Hematopoietic multipotent progenitor cell treated with erythropoietin and hydrocortisone succinate and interleukin-3 and kit ligand, for 8 days (in vitro differentiated cells): ENCODE measurements at places on chromosomes 7 and 10.

DNA sequence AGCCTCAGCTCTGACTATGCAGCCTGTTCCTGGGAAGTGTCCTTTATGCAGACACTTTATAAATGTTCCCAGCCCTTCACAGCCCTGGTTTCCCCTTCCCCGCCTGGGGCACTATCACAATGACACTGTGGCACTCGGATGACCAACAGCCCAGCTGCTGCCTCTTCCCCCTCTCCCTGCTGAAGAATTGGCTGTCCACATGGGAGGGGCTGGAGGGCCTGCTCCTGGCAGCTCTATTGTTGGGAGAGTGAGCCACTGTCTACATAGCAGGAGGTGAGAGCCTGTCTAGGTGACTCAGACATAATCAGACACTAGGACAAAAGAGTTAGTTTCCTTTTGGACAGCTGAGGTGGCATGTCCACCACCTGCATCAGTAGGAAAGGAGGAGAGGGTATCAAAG, 437.5 kb downstream of the PLXNA4 start:
- no peak for DNase-seq

- DNase-seq: no peak
Measured at GRCh38 chr7:47531584-47532492, 50.1 kb downstream of the TNS3 start.

DNA sequence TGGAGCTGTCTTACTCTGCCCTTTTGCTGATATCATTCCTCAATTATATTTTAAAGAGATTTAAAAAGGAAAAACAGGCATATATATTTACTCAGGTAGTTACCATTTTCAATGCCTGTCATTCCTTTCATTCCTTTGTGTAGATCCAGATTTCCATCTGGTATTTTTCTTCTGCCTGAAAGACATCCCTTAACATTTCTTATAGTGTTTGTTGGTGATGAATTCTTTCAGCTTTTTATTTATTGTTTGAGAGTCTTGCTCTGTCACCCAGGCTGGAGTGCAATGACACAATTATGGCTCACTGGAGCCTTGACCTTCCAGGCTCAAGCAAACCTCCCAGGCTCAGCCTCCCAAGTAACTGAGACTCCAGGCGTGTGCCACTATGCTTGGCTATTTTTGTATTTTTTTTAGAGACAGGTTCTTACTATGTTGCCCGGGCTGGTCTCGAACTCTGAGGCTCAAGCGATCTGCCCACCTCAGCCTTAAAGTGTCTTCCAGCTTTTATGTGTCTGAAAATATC, 5.6 kb upstream of the POM121 start:
- DNase-seq: no peak

GRCh38 chr7:92994901-92995300, 122.9 kb downstream of the SAMD9 start:
- peak; percentile 56 for DNase-seq

DNA sequence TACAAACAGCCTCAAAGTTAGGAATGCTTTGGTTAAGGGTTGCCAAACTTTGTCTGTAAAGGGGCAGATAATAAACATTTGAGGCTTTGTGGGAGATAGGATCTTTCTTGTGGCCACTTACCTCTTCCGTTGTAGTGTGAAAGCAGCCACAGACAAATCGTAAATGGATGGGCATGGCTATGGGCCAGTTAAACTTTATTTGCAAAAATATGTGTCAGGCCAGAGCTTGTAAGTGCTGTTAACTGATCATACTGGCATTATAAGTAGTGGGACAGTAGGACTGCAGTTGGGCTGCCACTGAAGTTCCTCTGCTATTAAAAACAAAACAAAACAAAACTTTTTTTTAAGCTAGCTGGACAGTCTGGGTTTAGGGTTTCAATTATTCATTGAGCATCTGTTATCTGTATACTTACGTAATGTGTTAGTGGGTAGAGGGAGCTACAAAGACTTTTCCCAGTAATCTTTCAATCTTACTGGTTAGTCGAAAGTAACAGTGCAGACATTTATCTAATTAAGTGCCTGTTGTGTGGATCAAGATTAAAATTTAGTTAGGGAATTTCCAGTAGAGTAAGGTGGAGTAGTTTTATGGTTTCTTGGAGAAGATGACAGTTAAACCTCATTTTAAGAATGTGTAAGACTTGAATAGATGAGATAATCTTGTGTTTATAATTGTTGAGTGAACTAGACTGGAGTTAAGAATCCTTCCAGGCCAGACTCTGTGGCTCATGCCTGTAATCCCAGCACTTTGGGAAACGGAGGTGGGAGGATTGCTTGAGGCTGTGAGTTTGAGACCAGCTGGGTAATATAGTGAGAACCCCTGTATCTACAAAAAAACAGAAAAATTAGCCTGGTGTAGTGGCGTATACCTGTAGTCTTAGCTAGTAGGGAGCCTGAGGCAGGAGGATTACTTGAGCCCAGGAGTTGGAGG, 100.1 kb downstream of the BTRC start:
- peak; percentile 95 for DNase-seq

DNA sequence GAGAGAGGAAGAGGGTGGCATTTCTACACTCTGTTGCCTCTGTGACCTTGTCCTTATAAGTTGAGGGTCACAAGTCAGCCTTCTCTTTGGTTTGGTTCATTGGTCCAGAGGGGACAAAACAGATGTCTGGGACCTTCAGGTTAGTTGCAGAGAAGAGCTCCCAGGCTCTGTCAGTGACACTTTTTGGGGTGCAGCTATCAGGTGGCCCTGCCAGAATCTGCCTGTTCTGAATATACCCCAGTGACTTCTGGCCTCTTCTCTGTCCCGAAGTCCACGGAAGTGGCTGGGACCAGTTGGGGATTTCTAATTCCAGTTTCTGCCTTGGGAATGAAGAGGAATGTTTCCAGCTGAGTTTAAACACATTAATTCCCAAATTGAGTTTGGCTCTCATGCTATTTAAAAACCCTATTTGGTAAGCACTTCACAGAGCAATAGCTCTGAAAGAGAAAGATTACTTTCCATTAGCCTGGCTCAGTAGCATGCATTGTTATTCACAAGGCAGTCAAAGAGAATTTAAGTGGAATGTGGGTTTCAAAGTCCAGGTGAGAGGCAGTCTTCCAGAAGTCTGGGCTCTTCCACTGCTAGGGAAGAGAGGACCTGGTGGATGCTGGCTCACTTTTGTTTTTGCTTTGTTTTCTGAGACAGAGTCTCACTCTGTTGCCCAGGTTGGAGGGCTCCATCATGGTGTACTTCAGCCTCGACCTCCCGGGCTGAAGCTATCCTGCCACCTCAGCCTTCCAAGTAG, 237.8 kb upstream of the GALNT17 start:
- DNase-seq: no peak

- no peak for DNase-seq
Measured at GRCh38 chr7:37671876-37672275, 11.7 kb upstream of the GPR141 start.

- no peak for DNase-seq
Measured at GRCh38 chr7:69526570-69526969, 71.7 kb upstream of the AUTS2 start.

DNA sequence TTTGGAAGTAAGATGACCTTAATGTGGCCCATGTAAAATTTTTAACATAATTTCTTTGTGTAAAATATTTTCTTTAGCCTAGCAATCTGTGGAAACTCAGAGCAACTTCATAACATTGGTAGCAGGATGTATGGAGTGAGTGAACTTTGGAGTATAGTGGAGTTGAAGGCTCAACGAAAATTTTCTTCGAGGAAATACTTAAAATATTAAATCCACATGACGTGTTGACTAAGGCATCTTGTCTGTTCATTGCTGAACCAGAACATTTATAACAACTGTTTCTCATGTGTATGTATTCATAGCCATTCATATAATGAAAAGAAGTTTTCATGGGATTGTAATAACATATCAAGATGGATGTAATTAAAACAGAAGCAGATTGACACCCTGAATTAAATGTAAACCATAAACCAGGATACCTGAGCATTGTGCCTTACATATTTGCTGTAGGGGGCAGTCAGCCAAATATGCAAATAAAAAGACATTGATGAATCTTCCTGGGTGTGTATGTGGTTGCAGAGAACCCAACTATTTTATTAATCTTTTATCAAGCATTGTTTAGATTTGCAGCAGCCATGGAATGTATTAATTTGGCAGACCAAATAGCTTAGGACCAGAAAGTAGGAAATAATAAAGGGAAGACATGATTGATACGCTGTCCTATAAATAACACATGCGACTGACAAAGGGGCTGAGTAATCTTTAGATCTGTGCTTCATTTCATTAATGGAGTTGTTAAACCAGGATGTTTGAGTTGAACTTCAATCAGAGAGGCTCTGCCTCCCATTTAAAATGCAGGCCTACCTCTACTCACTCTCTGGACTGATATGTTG, 11.5 kb downstream of the AUTS2 start:
- DNase-seq: no peak

DNA sequence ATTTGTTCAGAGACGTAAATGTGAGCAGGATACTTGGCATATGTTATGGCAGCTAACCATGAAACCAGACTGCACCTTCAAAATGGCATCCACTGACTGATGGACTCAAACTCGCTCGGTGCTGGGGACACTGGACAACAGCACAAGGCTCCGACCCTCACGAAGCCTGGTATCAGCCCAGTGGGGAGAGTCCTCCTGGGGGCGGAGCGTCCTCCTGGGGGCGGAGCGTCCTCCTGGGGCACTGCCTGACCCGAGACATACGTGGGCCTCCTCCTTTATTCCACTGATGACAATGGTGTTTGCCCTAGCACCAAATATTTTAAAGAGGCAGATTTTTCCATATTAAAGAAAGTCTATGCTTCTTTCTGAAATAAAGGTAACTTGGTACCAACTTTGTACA, 39.5 kb downstream of the ESYT2 start:
- DNase-seq: no peak

DNA sequence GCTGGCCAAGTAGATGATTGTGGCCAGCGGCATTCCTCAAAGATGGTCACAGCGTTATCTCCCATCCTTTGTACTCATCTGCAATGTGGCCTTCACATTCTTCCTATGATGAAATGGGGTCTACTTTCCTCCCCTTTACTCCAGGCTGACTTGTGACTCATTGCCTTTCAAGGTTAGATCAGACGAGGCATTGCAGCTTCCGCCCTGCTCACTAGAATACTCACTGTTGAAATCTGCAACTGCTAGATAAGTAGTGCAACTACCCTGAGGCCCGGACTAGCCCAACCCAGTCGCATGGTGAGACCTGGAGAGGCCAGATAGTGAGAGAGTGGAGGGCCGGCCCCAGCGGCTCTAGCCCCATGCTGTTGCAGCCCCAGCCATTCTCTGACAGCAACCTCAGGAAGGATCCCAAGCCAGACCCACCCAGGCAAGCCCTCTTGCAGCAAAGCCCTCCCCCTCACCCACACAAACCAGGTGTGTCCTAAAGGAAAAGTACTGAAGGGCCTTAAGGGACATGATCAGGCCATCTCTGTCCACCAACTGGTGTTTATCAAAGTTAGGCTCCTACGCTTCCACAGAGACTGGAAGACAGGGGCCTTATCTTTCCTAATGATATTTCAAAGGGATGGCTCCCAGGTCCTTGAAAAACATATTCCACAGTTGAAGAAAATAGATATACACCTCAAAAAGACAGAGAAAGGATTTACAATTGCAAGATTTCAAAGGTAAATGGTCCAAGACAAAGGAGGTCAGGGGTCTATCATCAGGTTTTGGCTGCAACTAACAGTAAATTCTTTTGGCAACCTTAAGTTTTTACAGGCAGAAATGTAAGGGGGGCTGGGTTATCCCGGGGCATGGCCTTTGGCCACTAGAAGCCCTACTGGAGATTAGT, 107.2 kb upstream of the TRIM24 start:
- peak; percentile 100 for DNase-seq

- DNase-seq: no peak
Measured at GRCh38 chr7:122864838-122865237, 21.4 kb downstream of the CADPS2 start.

DNA sequence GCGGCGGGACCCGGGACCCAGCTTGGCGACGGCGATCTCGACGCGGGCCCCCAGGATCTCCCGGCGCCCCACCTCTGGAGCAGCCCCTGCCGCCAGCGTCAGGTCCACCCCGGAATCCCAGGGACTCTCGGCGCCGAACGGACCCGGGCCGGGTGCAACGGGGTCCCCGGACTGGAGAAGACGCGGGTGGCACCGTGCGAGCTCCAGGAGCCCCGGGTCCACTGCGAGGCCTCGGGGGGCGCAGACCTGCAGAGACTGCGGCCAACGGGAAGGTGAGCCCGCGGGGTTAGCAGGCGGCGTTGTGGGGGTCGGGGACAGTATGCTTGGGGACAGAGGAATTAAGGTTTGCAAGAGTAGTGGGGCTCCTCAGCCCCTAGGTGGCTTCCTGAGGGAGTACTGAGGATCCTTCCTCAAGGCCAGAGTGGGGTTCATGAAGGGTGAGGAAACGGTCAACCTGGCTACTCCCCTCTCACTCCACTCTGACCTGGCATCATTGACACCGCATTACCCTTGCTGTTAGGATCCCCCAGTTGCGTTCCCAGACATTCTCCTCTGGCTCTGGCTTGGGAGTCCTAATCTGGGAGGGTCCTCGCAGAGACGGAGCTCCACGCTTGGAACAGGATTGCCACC, 353 bp downstream of the EPHB6 start:
- DNase-seq: no peak

- DNase-seq: no peak
Measured at GRCh38 chr7:47914717-47915615, 33.3 kb downstream of the PKD1L1 start.

- no peak for DNase-seq
Measured at GRCh38 chr10:29646960-29647461, 12.2 kb upstream of the SVIL start.

GRCh38 chr7:100157334-100158228, 942 bp downstream of the TRAPPC14 start:
- DNase-seq: no peak

DNA sequence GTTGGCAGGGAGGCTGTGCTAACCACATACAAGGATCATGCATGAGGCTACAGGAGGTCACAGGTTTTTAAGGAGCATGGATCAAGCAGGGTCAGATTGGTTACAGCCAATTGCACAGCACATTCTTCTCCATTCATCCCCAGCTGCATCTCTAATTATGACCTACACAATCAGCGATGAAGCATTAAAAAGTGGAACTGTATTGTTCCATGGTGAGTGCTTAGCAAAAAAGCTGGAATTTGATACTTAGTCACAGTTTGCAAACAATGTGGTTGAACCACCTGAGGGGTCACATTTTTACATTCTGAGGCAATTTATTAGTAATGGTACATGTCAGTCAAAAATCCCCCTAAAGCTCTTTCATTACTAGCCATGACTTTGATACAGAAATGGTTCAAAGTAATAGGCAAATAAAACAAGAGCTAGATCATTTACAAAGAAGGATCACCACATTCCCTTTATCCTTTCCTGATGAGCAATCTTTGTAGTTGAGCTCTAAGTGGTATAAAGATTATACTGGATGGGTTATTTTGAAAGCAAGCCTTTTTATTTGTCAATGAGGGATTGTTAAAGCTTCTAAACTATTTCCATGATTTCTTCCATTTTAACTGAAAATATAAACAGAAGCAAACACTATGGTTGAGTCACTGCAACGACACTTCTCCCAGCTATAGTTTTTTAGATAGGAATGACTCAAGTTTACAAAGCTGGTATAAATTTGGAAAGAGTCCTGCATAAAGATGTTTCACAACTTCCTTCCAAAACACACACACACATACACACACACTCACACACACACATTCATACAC, 217.8 kb upstream of the SEMA3A start:
- DNase-seq: no peak
